ENCODE measurements at places on chromosomes 11 and 22. TPM values are rescaled to one million over a fixed set of nuclear protein-coding genes. Genes with fewer than 3 reads are reported as not detected.

The DRD2 gene
- total RNA-seq = 2.5 TPM

The ACR gene
- total RNA-seq = not detected

The KLHL35 gene
- 16.1 TPM for total RNA-seq

The AGBL2 gene
- 4.2 TPM for total RNA-seq

The C22orf42 gene
- not detected for total RNA-seq

The IGLL5 gene
- not detected for total RNA-seq

The XKR3 gene
- total RNA-seq = not detected

The MTA2 gene
- 81.5 TPM for total RNA-seq

The NRXN2 gene
- total RNA-seq = 83.9 TPM

The GTF2H1 gene
- total RNA-seq = 94.6 TPM

The APOBEC3G gene
- 6.5 TPM for total RNA-seq

The RASSF10 gene
- total RNA-seq = 2.0 TPM

The DTX4 gene
- total RNA-seq = 56.4 TPM

The CHST1 gene
- 5.6 TPM for total RNA-seq

The APOL4 gene
- total RNA-seq = 12.1 TPM

The DEUP1 gene
- 1.3 TPM for total RNA-seq

The OR8D1 gene
- total RNA-seq = not detected

The CXCR5 gene
- total RNA-seq = not detected

The KIRREL3 gene
- 9.6 TPM for total RNA-seq

The TSGA10IP gene
- not detected for total RNA-seq

The MPZL2 gene
- 18.4 TPM for total RNA-seq

The NOX4 gene
- total RNA-seq = 8.2 TPM

The PHETA2 gene
- 18.1 TPM for total RNA-seq

The SORL1 gene
- 34.2 TPM for total RNA-seq

The NXPE2 gene
- total RNA-seq = 0.33 TPM

The BIRC3 gene
- total RNA-seq = 4.1 TPM

The KRTAP5-11 gene
- total RNA-seq = not detected

The MS4A7 gene
- 8.8 TPM for total RNA-seq

The ANO1 gene
- 10.4 TPM for total RNA-seq

The CST6 gene
- total RNA-seq = not detected

The DAGLA gene
- total RNA-seq = 4.5 TPM

The ENTHD1 gene
- not detected for total RNA-seq

The MS4A8 gene
- not detected for total RNA-seq

The TUB gene
- total RNA-seq = 80.9 TPM

The SLC25A45 gene
- total RNA-seq = 3.5 TPM

The FLRT1 gene
- total RNA-seq = 14.0 TPM

The SGSM1 gene
- total RNA-seq = 3.6 TPM

The OR5AK2 gene
- total RNA-seq = not detected

The OR52E8 gene
- total RNA-seq = not detected

The HBG2 gene
- total RNA-seq = 1,428 TPM

The DDIAS gene
- total RNA-seq = 6.8 TPM

The TRPM5 gene
- total RNA-seq = 0.11 TPM

The GLYATL1B gene
- total RNA-seq = not detected

The CACNA1I gene
- total RNA-seq = 1.9 TPM

The MGAT3 gene
- 12.9 TPM for total RNA-seq

The KRTAP5-2 gene
- not detected for total RNA-seq

The DYNC2H1 gene
- 69.3 TPM for total RNA-seq

The CCDC87 gene
- 0.38 TPM for total RNA-seq

Measured in camera-type eye (tissue), 1 donor.